ENCODE measurements at places on chromosomes 13 and 19.

GRCh38 chr19:16886305-16886880, 2.4 kb upstream of the F2RL3 start:
- DNase-seq: no peak

DNA sequence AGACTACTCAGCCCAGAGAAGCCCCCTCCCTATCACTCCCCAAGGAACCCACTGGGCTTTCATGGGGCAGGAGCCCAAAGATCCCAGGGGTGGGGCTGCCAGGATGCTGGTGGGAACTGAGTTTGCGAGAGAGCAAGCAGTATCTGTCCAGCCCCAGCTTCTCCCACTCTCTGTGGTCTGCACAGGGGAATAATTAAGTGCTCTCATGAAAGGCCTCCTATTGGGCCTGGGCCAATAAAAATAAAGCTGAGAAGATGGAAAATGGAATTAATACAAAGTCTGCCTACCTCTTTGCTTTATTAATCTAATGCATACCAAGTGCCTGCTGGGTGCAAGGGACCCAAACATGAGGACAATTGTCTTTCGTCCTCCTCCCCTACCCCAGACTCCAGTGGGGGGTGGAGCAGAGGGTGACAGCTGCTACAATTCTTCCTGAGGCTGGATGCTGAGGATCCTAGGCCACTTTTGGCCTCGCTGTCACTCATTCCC, 5.4 kb downstream of the DDX39A start:
- DNase-seq: no peak

GRCh38 chr19:35211545-35212230, 16.9 kb downstream of the FAM187B start:
- no peak for DNase-seq

DNA sequence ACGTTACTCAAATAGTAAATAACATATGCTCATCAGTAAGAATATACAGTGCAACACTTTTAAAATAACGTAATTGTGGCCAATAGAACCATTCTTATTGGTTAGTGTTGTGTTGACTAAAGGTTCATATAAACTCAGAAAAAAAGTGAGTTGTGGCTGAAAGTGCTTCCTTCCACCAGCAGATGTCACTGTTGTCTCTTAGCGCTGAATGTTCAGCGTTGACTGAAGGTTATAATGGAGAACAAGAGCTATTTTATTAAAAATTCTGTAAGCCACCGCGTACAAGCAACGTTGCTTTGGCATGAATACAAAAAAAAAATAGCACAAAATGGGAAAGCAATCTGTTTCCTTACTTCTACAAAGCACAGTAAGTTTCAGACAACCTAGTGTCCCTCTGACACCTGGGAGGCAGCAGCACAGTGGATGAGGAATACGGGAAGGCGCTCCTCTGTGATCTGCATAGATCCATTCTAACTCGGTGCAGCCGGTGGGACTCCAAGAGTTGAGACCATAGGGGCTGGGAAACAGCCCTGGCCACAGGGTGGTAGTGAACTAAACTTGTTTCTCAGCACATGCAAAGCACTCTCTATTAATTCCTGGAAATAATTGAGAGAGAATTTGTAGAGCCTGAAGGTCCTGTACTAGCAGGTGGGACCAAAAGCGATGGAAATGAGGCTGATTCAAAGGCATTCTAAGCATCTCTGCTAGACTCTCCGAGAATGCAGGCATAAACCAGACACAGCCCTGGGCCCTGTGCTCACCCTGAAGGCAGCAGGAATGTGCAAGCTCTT, 23.9 kb upstream of the OXGR1 start:
- peak; percentile 22 for DNase-seq

DNA sequence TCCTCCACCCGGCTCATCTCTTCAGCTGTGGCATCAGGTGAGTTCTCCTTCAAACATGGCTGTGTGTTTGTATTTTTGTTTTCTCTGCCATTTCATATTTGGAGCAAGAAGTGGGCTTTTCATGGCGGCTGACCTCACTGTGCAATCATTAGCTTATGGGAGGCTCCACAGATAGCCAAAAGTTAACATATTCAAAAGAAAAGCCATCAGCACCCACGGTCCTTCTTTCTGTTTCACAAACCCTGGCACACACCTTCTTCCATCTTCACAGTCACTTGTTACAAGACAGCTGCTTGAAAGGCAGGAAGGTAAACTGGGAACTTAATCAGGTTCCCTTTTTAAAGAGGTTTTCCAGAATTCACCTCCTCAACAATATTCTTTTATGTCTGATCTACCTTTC, 69.3 kb upstream of the ATP12A start:
- no peak for DNase-seq

- no peak for DNase-seq
Measured at GRCh38 chr19:2561895-2562294, 86.0 kb downstream of the GADD45B start.

DNA sequence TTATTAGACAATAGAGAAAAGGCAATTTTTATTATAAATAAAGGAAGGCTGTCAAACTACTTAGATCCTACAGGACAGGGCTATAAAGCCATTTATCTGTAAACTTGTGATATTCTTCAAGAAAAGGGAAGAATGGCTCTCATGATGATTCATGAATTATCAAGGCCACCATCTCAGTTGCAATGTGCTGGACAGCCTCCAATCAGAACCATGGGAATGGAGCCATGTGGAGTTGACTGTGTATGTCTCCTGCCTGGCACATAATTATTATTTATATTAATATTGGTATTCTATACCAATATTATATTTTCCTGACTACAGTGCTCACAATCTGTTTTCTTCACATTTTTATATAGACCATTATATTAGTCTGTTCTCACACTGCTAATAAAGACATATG, 560.5 kb upstream of the MIR17HG start:
- no peak for DNase-seq

GRCh38 chr13:40438999-40439797, 227.2 kb downstream of the FOXO1 start:
- DNase-seq: no peak

DNA sequence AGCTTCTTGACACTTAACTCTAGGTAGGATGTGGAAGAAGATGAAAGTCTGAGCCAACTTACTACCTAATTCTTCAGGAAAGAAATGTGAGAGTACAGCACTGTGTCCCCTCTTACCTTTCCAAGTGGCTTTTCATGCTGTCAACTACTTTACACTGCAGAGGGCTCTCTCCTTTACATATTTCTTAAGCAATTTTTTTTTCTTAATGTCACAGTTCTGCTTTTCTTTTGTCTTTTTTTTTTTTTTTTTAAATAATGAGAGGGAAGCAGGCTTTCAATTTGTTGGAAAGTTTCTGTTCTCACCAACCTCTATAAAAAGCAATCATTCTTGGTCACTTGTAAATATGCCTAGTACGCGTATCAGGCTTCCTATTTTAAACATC, 212.7 kb upstream of the MIR17HG start:
- no peak for DNase-seq

GRCh38 chr19:39413272-39413910, 922 bp downstream of the PLEKHG2 start:
- DNase-seq: no peak

GRCh38 chr13:100789968-100790367, 115.4 kb upstream of the TMTC4 start:
- DNase-seq: no peak

DNA sequence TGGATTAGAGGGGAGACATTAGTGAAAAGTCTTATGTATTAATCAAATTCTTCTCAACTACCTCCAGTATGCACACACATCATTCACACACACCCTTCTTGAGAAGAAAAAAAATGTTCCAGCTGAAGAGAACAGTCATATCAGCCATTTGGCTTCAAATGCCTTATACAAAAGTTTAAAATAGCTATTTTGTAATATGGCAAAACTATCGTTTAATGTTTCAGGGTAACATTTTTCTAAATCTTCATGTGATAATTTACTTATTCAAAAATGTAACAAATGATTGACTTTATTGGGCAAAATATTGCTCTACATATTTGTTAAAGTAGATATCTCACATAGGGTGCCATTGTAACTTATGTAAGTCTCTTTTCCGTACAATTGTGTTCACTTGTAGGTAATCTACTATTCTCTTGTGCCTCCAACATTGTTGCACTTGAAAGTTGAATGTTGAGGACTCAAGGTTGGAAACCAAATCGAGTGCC, 13.6 kb downstream of the ZIC2 start:
- DNase-seq: no peak

DNA sequence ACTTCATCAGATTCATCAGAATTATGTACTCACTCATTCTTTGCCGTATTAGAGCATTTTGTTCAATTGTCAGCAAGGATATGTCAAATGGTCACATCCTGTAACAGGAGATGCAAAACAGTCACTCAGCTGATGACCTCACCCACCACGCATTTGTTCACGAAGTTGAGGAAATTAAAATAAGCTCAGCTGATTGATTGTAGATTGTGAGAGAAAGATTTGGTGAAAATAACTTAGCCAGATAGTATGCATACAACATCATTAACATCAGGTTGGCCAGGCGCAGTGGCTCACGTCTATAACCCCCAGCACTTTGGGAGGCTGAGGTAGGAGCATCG, 22.6 kb upstream of the CDC16 start:
- no peak for DNase-seq

- peak; percentile 60 for DNase-seq
Measured at GRCh38 chr13:74005320-74006157, 128.7 kb downstream of the KLF12 start.

DNA sequence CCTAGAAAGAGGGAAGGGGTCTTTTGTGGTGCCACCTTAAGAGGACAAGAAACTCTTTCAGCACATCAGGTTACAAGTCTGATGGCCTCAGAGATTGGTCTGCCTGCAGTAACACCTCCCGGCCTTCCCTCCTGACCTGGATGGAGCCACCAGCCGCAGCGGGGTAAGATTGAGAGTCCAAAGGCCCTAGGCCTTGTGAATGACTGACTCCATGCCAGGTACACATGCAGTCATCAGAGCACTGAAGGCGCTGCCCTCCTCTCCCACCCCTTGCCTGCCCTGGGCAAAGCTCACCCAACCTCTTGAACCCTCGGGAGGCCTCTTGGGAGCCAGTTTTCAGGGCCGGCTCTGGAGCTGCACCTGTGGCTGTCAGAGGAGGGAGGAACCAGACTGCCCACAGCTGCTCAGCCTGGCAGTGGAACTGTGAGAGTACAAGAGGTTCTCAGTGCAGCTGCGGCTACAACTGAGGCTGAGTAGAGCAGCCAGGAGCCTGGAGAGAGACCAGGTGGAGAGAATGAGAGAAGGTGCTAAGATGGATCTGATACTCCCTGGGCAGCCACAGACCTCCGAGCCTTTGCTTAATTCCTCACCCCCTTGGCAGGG, 23.8 kb upstream of the C13orf42 start:
- no peak for DNase-seq

GRCh38 chr19:16897856-16898161, 9.0 kb downstream of the F2RL3 start:
- DNase-seq: no peak

DNA sequence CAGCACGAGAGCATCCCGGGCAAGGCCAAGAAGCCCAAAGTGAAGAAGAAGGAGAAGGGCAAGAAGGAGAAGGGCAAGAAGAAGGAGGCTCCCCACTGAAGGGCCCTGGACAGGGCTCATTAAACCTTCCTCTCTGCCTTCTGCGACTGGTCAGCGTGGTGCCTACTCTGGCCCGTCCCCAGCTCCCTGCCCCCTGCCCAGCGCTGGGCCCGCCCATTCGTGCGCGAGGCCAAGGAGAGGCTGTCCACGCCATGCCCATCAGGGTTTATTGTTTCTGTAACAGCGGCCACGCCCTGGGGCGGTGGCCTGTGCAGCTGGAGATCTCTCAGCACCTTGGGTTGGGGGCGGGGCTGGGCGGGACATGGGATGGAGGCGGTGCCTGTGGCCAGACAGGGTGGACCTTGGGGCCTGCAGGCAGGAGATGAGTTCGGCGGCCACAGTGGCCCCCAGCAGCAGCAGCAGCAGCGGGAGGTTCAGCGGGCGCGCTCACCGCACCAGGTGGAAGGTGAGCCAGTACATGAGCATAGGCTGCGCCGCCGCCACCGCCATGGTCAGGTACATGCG, 897 bp downstream of the C19orf33 start:
- DNase-seq: no peak

GRCh38 chr13:70090036-70090723, 17.4 kb upstream of the ATXN8OS start:
- DNase-seq: no peak

- DNase-seq: no peak
Measured at GRCh38 chr19:51430221-51430620, 12.8 kb upstream of the SIGLEC10 start.

DNA sequence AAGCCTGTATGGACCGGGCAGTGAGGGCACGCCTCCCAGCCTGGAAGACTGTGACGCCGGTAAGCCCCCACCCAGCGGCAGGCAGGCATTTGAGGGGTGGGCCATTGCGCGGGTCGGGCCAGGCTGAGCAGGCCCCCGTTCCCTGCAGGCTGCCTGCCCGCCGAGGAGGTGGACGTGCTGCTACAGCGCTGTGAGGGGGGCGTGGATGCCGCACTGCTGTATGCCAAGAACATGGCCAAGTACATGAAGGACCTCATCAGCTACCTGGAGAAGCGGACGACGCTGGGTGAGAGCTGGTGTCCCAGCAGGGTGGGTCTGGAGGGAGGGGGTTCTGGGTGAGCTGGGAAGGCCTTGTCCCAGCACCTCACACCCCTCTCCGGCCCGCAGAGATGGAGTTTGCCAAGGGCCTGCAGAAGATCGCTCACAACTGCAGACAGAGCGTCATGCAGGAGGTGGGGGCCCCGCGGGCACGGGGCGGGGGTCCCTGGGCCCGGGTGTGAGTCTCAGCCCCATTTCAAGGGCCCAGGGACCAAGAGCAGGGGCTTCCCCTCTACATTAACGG, 7.1 kb downstream of the ARHGAP45 start:
- DNase-seq: no peak

GRCh38 chr19:48796298-48797083, 14.3 kb downstream of the BCAT2 start:
- DNase-seq: no peak

DNA sequence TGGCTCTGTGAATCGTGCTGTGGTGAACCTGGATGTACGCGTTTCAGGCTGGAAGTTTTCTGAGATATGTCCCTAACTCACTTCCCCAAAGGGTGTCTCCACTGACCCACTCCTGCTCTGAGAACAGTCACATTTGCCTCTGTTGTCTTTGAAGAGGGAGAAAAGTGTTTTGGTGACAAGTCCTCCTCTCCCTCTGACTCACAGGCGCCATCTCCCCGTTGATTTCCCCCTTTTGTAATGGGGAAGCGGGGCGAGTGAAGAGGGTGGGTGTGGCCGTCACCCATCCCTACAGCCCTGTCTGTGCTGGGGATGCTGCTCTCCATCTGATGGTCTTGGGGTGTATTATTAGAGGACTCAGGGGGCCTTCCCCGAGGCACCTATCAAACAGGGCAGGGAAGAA, 9.6 kb downstream of the APC2 start:
- no peak for DNase-seq

Data from NCI-H1417 treated with DMSO at 0.1 percent for 48 hours (cell line).